Dermis microvascular lymphatic vessel endothelial cell (primary cell): ENCODE measurements at places on chromosomes 7 and 10.

DNA sequence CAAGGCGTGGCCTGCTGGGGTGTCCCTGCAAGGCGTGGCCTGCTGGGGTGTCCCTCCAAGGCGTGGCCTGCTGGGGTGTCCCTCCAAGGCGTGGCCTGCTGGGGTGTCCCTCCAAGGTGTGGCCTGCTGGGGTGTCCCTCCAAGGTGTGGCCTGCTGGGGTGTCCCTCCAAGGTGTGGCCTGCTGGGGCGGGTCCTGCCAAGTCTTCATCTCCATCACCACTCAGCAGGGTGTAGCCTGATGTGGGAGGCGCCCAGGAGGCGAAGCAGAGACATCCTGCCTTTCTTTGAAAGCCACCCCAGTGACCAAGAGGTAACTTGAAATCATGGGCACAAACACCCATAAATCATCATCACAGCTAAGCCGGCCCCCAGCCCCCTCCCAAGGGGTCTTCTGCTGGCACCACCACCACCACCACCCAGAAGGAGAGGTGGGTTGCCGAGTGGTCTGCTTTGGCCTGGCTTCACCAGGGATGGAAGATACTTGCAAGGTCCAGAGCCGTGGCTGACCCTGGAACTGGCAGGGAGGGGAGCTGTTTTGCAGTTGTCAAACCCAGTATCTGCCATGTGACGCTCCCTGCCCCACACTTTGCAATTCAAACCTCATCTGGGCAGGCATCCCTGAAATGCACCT lies 190.6 kb downstream of the EBF3 start:
- DNase-seq, result no peak

- DNase-seq, result no peak
These were observed 50.4 kb upstream of the PPP2R2D start for GRCh38 chr10:131850383-131850870.

GRCh38 chr7:22625251-22625650 lies 101.7 kb upstream of the IL6 start:
- DNase-seq, result no peak

- no peak for DNase-seq
These were observed 169.3 kb downstream of the FAM107B start for GRCh38 chr10:14605231-14605925.

GRCh38 chr10:102491136-102491535 lies 11.4 kb downstream of the ACTR1A start:
- DNase-seq, result no peak

DNA sequence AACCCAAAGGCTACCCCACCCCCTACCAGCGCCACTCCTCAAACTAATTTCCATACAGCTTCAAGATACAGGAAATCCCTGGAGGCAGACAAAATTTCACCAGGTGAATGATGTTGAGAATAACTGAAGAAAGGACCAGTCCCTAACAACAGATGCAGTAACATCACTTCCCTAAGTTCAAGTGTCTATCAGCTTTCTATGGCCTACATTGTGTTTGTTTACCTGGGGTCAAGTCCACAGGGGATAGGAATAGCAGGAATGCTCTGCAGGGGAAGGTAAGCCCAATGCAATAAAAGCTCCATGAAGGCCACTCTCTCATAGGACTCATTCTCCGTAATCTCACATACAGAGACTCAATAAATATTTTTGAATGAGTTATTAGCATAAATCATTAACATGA lies 26.9 kb downstream of the FAM13C start:
- DNase-seq, result no peak

GRCh38 chr7:103687951-103688350 lies 241.9 kb upstream of the SLC26A5 start:
- DNase-seq, result no peak

DNA sequence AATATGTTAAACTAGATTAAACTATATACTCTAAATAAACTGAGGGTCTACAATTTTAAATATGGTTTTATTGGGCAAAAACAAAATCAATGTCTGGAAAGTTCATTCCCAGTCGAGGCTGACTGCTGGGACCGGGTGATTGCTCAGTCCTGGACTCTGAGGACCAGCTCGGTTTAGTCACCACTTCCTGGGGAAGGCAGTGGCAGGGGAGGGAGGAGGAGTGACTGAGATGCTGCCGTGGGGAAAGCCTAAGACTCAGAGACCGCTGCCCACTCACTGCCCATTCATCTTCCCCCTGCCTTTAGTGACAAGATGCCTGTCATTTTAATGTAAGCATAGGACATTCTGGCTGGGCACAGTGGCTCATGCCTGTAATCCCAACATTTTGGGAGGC lies 29.0 kb downstream of the ATOH7 start:
- peak; percentile 62 for DNase-seq

- DNase-seq, result no peak
These were observed 140.7 kb downstream of the ATE1 start for GRCh38 chr10:121787169-121787568.

DNA sequence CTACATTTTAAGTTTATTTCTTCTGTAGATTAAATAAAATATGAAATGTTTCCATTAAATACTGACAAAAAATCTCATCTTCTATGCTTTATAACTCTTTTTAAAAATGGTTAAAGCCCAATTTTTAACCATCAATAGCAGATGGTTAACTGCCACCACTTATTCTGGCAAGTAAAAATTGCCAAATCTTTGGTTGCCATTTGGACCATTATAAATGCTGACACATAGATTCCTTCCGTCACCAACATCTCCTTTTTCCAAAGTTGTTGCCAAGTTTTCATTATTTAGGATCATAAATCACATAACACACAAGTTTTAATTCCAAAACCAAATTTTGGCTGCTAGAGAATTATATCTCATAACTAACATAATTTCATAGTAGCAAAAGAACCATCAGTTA lies 1614.3 kb downstream of the REEP3 start:
- DNase-seq, result no peak

GRCh38 chr7:139034855-139035585 lies 822 bp downstream of the ZC3HAV1L start:
- DNase-seq, result no peak

GRCh38 chr7:52525772-52526341 lies 509.6 kb upstream of the POM121L12 start:
- DNase-seq, result no peak

GRCh38 chr7:112864380-112864779 lies 74.2 kb upstream of the TMEM168 start:
- DNase-seq, result no peak

GRCh38 chr7:41641665-41642014 lies 61.2 kb downstream of the INHBA start:
- no peak for DNase-seq

DNA sequence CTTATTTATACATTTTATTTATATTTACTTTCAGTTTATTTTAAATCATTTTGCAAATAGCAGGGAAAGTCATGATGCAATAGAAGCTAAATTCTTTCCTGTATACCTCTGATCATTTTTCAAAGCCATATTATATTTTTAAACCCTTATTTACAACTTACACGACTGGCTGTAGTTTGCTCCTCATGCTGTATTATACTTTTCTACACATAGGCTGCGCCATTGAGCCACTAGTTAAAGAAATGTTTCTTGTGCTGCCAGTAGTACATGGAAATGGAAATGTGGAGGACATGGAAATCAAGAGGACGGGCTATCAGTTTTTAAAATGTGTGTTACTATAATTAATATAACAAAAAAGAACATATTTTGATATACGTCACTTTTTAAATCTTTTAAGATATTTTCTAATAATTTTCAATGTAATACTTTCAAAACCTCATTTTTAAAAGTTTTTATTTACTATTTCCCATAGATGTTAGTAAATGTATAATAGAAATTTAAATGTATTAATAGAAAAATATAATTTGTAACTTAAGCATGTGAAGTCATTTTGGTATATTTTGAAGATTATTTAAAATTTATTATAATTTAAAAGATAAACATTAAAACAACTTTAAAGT lies 118.5 kb downstream of the VTI1A start:
- peak; percentile 62 for DNase-seq

GRCh38 chr10:124231168-124232155 lies 138.1 kb upstream of the CHST15 start:
- DNase-seq, result no peak

GRCh38 chr7:142733271-142733670 lies 16.0 kb upstream of the PRSS1 start:
- DNase-seq, result no peak

DNA sequence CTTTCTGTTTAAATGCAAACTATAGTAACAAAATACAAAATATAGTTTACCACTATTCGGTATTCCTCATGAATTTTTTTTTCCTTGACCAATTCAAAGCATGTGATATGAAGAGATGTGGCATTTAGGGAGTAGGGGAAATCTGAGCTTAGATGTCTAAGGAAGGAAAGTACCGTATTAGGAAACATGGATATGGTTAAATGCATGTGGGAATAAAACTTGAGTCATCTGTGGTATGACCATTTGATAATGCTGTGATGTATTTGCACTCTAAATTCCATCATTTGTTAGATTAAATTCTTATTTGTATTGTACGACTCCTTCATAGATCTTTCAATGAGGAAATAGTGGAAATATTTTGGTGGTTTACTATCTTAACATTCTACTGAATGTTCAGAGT lies 19.7 kb downstream of the AHR start:
- no peak for DNase-seq

DNA sequence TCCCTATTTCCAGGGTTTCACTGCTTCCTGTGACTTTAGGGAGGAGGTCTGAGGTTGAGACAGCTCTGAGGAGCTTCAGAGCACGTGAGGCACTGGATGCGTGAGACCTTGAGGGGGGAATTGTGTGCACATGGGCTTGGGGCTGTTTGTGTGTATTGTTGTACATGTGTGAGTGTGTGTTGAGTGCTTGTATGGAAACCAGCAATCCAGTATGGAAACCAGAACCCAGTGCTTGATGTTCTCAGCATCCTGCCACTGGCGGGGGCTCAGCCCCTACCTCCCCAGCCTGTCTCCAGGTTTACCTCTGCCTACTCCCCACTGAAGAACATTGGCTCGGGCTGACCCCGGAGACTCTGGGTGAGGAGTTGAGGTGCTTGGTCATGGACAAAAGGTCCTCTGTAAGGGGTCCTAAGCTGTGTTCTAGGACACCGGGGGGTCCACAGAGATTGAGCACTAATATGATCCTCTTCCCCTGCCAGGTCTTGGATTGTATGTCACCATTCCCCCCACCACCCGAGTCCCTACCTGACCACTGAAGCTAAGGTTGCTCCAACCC lies 20.8 kb downstream of the SFTPD start:
- no peak for DNase-seq

GRCh38 chr7:6446838-6447580 lies 745 bp downstream of the DAGLB start:
- peak; percentile 56 for DNase-seq

DNA sequence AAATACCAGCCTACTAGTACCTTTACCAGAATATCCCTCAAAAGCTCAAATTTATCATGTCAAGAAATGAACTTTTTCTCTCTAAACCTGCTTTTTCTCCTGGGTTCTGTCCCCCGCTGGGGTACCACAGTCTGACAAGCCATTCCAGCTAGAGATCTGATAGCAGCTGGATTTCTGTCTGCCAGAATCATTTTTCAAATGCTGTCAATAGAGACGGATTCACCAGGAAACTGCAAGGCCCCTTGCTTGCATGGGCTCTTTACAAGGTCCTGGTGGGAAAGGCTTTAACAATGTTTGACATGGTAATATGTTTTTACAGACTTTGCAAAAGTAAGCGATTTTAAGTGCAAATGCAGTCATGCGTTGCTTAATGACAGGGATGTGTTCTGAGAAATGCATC lies 4.9 kb upstream of the ANXA11 start:
- no peak for DNase-seq

DNA sequence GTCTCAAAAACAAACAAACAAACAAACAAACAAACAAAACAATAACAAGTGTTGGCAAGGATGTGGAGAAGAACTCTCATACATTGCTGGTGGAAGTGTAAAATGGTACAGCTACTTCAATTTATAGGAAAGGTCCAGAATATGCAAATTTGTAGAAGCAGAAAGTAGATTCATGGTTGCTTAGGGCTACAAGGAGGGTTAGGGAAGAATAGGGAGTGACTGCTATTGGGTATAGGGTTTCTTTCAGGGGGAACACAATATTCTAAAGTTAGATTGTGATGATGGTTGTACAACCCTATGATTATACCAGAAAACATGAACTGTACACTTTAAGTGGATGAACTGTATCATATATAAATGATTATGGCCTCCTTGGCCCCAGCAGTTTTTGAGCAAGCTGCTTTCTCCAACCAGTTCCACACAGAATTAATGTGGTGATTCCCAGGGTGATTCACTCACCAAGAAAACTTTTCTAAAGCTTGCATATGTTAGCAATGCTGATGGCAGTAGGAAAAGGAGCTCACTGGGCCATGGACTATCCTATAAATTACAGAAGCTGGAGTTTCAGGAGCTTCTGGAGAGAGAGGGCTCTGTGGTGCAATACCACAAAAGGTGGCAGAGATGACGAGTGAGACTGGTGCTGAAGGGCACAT lies 52.8 kb upstream of the KCNIP2 start:
- DNase-seq, result no peak

- DNase-seq, result no peak
These were observed 18.3 kb downstream of the SGPL1 start for GRCh38 chr10:70834021-70834420.

DNA sequence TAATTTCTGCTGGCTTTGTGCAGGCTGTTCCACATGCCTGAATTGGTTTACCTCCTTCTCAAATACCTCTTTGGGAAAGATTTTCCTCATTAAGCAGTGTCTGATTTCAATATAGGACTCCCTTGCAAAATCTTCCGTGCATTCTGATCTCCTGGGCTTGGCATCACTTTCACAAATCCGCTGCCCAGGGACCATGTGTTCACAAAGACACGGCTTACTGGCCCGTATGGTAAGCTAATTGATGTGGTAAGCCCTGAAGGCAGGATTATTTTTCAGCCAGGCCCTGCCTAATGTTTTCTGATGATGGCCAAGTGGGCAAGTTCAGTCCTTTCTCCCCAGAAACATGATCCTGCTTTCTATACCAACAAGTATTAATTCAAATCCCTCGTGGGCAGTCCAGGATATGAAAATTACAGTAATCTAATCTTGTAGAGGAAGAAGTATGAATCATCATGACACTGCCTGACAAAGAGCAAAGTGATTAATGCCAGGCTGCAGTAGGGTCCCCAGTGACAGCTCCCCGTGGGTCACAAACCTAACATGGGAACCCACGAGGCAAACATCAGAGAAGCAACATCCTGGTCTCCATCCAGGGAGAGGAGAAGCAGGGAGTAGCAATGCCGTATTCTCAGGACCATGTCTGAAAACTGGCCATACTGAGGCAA lies 11.6 kb upstream of the SVIL start:
- DNase-seq, result peak; percentile 67

- DNase-seq, result no peak
These were observed 259.3 kb downstream of the ARHGAP12 start for GRCh38 chr10:31669357-31669756.

GRCh38 chr10:71262817-71263216 lies 50.4 kb downstream of the UNC5B start:
- no peak for DNase-seq

GRCh38 chr10:126397156-126397555 lies 8.9 kb upstream of the ADAM12 start:
- no peak for DNase-seq

- DNase-seq, result no peak
These were observed 688.0 kb upstream of the ZWINT start for GRCh38 chr10:57049096-57049495.

- no peak for DNase-seq
These were observed 623.6 kb upstream of the FZD8 start for GRCh38 chr10:36265741-36266140.
